ENCODE measurements at places on chromosomes 2 and 18.
A peak's percentile ranks its signal among the peaks of the same experiment; 100 is the strongest.

- peak; percentile 44 for DNase-seq
Measured at GRCh38 chr2:159921752-159922404, 123.9 kb upstream of the CD302 start.

GRCh38 chr2:31675485-31675901 lies 94.8 kb upstream of the SRD5A2 start:
- DNase-seq = no peak

DNA sequence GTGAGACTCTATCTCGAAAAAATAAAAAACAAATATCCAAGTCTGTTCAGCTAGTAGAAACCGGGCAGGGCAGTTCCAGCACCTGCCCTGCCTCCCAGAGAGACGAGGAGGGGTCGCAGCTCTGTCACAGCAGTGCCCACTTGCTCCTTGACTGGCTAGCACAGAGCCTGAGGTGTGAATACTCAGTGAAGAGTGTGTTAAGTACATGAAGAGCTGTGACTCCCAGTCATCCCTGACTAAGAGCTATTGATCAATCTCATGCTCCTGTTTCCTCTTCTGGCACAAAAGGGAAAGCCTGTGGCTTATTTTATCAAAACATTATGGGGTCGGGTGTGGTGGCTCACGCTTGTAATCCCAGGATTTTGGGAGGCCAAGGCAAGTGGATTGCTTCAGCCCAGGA lies 83.0 kb upstream of the FZD7 start:
- DNase-seq = no peak

- DNase-seq = no peak
Measured at GRCh38 chr2:215431778-215432758, 3.8 kb downstream of the FN1 start.

- DNase-seq = no peak
Measured at GRCh38 chr2:188892636-188893035, 81.5 kb upstream of the COL3A1 start.

GRCh38 chr2:135792401-135793150 lies 44.4 kb downstream of the LCT start:
- DNase-seq = no peak

DNA sequence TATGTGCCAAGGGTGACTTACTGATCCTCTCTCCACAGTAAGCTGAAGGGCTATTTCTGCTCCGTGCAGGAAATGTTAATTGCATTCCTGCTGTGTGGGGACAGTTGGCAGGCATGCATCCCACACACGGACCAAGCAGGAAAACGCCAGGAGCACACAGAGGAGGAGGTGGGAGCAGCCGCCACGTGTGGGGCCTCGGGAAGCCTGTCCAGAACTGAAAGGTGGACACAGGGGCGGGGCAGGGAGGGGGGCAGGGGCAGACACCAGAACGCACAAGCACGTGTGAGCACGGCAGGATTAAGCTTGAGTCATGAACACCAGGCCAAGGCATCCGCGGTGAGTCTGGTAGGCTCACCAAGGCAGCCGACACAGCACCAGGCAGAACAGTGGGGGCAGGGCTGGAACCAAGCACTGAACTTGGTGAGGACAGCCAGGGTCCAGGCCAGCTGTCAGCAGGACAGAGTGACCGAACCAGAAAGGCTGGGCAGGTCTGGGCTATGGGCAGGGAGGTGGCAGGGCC lies 177.1 kb downstream of the EIPR1 start:
- no peak for DNase-seq

- DNase-seq = no peak
Measured at GRCh38 chr2:8694737-8695136, 12.9 kb downstream of the ID2 start.

- no peak for DNase-seq
Measured at GRCh38 chr2:169712791-169713227, 18.5 kb downstream of the PHOSPHO2 start.

- no peak for DNase-seq
Measured at GRCh38 chr2:85763831-85764230, 10.0 kb downstream of the ATOH8 start.

- no peak for DNase-seq
Measured at GRCh38 chr18:23105581-23106219, 29.6 kb upstream of the CABLES1 start.

GRCh38 chr2:40160751-40161218 lies 291.1 kb downstream of the SLC8A1 start:
- DNase-seq = no peak

GRCh38 chr2:234992196-234992595 lies 40.4 kb downstream of the SH3BP4 start:
- no peak for DNase-seq

DNA sequence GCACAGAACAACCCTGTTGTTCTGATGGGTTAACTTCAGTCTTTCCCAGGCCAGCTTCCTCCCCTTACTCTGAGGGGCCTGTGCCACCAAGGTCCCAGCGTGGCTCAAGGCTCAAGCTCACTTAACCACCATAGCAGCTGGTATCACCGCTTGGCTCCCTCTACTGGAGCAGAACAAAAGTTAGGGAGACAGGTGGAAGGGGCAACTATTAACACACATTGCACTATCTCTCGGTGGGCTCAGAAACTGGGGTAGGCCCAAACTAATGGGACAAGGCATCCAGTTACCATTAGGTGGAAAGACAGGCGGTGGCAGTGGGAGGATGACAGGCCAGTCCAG lies 88.7 kb upstream of the ATL2 start:
- DNase-seq = no peak

DNA sequence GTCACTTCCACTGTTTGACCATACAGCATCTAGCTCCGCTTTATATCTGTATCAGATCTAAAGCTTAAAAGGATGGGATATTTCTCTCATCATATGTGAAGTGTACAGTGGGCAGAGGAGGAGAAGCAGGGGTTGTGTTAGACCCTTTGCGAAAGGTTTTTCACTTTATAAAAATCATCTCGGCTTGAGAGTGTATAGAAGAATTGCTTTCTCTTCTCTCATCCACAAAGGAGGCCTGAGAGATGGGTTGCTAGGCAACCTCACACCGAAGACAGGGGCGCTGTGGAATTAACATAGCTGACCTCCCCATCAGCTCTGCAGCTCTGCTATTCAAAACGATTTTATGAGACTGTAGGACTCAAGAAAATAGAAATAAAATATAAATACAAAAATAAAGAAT lies 70.2 kb upstream of the GALNT3 start:
- no peak for DNase-seq

- DNase-seq = no peak
Measured at GRCh38 chr2:43218155-43218701, 8.2 kb downstream of the ZFP36L2 start.

DNA sequence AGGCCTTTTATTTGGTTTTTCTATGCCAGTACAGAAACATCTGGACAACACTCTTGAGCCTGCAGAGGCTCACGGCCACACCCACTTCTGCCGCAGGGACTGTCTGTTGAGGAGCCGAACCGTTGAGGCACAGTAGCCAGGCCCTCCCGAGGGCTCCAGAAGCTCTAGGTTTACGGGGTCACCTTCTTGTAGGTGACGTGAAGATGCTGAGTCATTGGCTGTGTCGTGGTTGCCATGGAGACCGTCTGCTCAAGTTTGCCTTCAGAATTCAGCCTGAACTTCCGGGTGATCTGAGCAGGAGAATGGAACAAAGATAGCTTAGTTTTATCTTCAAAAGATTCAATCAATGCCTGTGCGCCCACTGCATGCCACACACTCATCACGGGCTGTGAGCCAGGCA lies 25.9 kb downstream of the BOK start:
- no peak for DNase-seq

DNA sequence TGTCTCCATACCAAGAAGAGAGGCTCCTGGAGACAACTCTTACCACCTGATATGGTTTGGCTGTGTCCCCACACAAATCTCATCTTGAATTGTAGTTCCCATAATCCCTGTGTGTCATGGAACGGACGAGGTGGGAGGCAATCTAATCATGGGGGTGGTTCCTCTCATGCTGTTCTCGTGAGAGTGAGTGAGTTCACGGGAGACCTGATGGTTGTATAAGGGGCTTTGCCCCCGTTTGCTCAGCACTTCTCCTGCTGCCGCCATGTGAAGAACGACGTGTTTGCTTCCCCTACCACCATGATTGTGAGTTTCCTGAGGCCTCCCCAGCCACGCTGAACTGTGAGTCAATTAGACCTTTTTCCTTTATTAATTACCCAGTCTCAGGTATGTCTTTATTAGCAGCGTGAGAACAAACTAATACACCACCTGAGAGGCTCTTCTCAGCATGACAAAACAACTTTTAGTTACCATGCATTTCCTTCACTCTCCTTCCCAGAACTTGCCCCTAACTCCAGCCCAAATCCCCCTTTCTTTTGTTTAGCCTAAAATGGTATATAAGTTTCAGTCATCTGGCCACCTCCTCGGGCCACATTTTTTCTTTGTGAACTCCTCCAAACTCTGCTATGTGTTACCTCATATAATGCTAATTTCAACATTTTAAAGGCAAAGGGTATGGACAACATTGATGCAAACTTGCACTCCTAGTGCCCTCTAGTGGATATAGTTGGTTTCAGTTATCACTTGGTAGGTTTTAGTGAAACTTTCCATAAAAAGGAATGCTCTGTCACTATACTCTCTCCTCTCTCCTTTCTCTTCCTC lies 58.6 kb upstream of the SLC25A52 start:
- no peak for DNase-seq

DNA sequence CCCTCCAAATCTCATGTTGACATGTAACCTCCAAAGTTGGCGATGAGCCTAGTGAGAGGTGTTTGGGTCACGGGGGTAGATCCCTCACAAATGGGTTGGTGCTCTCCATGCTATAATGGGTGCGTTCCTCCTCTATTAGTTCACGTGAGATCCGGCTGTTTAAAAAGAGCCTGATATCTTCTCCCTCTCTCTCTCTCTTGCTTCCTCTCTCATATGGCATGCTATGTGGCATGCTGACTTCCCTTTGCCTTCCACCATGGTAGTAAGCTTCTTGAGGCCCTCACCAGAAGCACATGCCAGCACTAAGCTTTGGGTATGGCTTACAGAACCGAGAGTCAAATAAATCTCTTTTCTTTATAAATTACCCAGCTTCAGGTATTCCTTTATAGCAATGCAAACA lies 39.2 kb downstream of the C2orf76 start:
- DNase-seq = no peak

- DNase-seq = peak; percentile 14
Measured at GRCh38 chr18:23871410-23871809, 143.1 kb upstream of the TTC39C start.

GRCh38 chr2:168174756-168175155 lies 72.6 kb downstream of the STK39 start:
- no peak for DNase-seq

Measured in activated naive CD8-positive, alpha-beta T cell treated with anti-CD3 and anti-CD28 coated beads, Interleukin-2, amount 50 U/mL, for 16 hours (primary cell).